ENCODE measurements at places on chromosomes 7 and 10.

DNA sequence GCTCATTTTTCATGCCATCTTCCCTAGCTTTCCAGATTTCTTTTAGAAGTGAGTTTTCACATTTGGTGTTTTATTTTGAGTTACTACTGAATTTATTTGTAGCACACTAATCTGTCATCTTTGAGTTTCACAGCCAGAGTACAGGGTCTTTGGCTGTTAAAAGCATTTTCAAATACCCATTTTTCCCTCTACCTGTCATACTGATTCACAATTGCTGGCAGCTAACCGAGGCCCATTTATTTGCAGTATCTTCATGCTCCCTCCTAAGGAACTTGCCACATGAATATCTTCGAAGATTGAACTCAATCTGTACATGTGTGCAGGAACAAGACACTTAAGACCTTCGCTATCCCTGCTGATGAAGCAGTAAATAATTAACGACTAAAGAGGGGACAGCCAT lies 44.8 kb upstream of the DKK1 start:
- DNase-seq, result no peak

DNA sequence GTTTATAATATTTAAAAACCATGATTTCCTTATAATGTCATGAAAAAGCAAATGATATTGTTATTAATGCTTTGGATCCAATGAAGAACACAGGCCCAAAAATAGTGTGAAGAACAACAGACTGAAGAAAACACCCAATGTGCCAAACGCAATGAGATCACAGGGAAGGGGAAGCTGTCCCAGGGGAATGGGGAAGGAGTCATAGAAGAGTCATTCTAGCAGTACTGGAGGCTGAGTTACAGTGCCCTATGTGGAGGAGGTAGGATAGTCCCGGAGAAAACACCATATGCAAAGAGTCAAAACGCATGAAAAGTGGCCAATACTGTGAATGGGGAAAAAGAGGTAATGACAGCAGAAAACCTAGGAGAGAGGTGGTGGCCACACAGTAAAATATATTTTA lies 50.9 kb downstream of the TPK1 start:
- DNase-seq, result no peak

- DNase-seq, result no peak
Measured at GRCh38 chr10:114754445-114755320, 66.9 kb upstream of the FHIP2A start.

DNA sequence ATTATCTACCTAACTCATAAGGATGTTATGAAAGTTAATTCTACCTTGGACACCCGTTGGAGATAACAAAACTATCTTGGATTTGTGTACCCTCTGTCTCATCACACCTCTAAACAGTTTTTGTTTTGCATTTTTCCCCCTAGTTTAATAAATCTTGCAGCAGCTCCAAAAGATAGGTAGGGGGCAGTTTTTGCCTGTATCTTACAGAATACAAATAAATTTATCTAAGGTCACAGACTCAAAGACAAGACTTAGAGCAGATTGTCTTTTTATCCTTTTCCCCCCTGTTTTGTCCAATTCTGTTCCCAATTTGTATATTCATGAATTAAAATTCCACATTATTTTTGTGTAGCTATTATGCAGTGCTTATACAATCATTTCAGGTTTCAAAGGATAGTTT lies 5.0 kb upstream of the SORCS1 start:
- no peak for DNase-seq

- DNase-seq, result no peak
Measured at GRCh38 chr7:341841-342638, 52.1 kb downstream of the FOXL3 start.

DNA sequence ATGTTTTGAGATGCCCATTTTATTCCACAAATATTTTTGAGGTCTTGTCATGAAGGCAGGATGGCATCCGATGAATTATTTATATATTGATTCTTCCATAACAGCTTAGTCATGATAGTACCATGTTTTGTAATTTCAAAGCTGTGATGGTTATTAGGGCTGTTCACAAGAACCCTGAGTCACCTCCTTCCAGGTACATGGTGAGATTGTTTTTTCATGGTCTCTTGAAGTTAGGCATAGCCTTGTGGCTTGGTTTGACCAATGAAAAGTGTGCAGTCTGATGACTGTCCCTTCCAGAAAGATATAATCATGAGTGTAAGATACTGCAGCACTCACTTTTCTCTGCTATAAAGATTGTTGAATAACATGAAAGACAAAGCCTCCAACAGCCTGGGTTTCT lies 274.8 kb downstream of the FGFR2 start:
- no peak for DNase-seq

- no peak for DNase-seq
Measured at GRCh38 chr7:100683659-100684533, 10.2 kb downstream of the GIGYF1 start.

- DNase-seq, result no peak
Measured at GRCh38 chr7:68840991-68841390, 757.3 kb upstream of the AUTS2 start.

DNA sequence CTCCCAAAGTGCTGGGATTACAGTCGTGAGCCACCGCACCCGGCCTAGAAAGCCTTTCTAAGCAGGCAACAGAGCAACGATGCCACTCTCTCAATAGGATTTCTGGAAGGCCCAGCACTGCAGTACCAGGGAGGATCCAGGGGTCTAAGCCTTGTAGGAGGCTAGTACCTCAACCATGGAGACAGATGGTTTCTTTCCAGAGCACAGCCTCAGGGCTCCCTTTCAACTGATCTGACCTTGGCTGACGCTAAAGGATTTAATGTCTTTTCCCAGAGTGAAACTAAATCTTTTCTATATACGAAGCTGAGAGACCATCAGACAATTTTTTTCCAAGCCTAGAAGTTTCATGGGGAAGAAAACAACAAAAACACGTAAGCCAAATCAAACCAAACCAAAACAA lies 78.0 kb downstream of the WDR11 start:
- no peak for DNase-seq

DNA sequence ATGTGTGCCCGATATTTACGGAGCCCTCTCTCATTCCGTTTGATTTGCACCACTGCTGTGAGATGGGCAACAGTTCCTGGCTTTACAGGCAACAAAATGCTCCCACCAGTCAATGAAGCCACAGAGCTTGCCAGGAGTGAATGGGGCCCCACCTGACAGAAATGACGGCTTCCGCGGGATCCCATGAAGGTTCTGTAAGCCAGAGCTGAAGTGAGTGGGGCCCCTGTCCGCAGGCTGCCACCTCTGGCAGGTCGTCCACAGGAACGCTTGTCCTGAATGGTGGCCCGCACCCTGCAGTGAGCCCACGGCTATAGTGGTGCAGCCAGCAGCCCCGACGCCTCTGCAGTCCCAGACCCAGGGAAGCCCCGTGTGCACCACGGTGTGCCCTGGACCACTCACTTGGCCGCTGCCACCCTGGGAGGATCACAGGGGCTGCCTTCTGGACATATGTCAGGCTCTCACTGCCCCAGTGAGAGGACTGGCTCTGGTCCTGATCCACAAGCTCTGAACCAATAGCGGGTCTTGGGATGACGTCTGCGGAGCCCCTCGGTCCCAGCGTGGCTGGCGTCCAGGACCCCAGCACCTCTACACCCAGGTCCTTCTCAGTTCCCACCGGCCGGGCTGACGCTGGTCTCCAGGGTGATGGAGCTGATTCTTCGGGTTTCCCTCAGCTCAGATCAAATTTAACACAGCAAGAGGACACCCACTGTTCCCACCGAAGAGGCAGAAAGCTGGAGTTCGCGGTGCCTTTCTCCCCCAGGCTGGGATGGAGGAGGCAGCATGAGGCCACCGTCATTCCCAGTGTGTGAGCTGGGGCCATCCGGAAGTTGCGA lies 511.9 kb downstream of the DNAJB6 start:
- DNase-seq, result no peak

DNA sequence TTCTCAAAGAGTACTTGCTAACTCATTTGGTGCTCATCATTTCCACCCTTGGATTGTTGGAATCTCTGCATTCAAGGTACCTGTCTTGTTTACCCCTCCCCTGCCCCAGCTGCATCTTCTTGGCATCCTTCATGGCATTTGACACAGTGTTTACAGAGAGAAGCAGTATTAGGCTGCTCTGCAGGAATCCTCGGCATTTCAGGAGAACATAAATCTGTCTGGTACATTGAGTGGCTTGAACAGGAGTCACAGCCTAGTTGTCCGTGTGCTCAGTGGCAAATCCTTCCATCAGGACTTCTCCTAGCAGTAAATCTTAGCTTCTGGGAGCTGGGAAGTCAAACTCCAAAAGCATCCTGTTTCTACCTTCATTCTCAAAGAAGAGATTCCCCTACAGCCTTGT lies 136.8 kb upstream of the YAE1 start:
- DNase-seq, result no peak

DNA sequence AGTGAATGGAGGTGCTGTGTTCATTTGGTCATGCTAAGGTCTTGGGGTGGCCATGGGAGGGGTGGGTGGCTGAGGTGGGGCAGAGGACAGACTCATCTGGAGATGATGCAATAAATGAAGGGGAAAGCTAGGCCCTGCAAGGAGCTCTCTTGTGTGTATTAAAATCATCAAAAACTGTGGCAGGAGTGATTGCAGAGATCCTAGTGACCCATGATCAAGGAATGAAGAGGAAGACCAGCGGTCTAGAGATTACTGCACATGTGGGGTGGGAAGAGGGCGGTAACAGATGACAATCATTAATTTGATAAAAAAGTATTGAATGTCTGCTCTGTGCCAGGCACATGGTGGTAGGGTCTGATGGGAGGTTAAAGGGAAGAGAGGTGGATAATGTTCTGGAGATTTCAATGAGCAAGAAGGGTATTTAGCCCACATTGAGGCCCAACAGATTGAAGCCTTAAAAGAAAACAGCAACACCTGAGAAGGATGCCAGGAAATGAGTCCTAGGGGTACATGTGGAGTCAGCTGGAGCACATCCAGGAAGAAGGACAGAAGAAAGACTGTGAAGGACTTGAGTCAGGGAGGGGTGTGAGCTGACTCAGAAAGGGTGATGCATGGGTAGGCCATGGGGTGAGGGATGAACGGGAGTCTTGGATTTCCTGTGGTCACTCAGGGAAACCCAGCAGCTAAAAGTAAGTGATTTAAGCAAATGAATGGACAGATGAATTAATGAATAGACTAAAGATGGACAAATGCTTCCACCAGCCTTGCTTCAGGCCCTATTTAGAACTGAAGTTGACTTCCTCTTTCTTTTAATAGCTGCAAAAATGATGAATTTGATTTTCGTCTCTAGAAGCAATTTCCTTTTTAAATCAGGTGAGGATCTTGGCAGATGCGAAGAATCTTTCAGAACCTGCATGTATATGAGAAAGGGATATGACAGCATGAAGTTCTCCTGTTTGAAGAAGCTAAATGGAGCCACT lies 83.1 kb upstream of the IGFBP3 start:
- no peak for DNase-seq

DNA sequence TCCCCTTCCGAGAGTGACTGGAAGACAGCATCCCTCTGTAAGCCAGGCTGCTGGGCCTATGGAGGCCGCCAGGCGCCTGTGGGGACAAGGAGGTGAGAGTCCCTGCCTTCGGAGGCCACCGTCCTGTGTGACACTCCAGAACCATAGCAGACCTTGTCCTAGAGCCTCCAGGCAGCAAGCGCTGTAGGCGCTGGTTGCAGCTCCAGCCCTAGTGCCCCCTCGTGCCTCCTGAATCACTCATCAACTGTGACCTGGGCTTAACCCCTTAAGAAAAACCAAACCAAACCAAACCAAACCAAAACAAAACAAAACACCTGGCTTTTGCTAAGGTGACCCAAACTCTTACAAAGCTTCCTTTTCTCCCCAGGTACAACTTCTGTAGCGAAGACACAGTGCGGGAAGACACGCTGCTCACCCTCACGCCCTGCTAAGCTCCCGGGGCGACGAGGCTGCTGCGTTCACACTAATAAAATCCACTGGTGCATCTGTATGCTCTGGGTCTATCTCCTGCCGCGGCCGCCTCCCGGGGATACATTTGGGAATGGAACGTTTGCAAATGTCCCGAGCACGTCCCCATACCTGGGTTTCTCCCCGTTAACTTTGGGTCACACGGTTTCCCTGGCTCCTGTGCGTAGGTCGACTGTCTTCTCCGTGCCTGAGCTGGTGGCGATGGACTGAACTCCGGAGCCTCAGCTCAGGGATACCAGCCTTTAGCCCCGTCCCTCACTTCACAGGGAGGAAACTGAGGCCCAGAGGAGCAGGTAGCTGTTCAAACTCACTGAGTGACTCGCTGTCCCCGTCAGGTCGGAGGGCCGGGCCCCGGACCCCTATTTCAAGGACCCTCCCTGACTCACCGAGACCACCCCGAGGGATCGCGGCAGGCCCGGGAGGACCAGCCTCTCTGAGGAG lies 11.8 kb upstream of the PNLIPRP2 start:
- no peak for DNase-seq

- no peak for DNase-seq
Measured at GRCh38 chr7:116242759-116243158, 32.4 kb downstream of the TES start.

DNA sequence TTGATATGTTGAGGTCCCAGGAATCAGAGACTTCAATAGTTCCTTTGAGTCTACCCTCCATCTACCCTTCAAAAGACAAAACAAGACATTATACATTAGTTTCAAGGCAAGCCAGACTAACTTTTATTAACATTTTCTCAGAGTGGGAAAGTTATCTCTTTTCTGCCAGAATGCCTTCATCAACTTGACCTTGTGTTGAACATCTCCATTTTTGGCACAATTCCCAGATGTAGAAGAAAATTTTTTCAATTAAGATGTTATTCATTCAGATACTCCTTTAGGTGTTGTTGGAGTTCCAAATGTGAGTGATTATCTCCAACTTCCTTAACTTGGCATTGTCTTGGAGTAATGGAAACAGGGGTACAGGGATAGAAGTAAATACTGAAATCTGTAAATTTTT lies 59.1 kb downstream of the NRF1 start:
- no peak for DNase-seq

- DNase-seq, result no peak
Measured at GRCh38 chr7:115208710-115209560, 287.0 kb downstream of the MDFIC start.

DNA sequence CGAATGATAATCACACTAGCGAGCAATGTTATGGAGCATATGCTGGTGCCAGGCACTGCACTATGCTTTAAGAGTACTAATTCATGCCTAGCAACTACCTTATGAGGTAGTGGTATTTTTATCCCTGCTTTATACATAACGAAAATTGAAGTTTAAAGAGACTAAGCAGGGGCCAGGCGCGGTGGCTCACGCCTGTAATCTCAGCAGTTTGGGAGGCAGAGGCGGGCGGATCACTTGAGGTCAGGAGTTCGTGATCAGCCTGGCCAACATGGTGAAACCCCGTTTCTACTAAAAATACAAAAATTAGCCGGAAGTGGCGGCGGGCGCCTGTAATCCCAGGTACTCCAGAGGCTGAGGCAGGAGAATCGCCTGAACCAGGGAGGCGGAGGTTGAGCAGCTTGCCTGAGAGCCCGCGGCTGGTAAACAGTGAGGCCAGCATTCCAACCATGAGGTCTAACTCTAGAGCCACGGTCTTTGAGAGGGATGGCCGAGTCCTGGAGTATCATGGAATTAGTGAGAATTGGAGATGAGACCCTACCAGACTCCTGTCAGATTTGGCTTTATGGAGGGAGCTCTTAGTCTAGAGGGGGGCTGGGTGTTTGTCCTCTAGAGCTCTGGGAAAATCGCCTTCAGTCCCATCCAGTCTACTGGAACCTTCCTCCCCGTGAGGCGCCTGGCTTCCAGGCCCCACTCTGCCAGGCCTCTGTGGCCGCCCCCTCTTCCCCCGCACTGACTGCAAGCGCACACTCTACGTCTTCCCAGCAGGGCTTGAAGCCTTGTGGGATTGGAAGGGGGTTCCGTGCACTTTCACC lies 11.6 kb downstream of the TLX1 start:
- DNase-seq, result no peak

Data from GOT3 (cell line).